ENCODE measurements at places on chromosomes 3 and 15.

DNA sequence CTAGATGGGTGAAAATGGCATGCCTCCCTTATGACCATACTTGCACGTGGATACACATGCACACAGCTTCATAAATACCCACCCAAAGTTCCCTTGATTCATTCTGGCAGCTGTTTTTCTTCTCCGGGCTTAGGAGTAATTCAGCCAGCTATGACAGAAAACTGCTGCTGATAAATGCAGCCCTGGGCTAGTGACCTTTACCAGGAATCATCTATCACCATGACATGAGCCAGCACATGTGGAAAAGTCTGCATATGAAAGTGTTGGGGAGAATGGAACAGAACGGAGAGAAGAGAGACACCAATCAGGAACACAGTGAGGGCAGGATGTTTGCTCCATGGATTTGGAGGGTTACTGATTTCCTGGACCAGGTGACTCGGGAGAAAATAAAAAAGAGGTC lies 706.3 kb downstream of the PDCD6IP start:
- no peak for DNase-seq

- peak; percentile 9 for DNase-seq
Measured at GRCh38 chr15:44694416-44694815, 16.7 kb downstream of the PATL2 start.

GRCh38 chr3:152328841-152329240 lies 60.1 kb downstream of the MBNL1 start:
- DNase-seq = peak; percentile 93

DNA sequence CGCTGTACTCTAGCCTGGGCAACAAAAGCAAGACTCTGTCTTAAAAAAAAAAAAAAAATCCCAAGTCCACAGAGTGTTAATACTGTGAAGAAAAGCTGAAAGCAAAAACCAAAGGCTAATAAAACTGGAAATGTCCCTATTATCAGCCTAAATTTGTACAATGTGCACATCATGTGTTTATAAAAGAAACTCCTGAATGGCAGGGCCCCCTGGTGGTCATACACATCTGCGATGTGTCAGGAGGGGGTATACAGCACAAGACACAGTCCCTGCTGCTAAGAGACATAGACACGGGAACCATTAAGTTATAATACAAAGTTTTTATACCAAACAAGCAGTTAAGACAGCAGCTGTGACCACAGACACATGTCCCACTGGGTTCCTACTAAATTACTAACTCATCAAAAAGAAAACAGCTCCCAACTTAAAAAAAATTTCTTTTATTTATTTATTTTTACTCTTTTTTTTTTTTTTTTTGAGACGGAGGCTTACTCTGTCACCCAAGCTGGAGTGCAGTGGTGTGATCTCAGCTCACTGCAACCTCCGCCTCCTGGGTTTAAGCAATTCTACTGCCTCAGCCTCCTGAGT lies 31.0 kb downstream of the IDH2 start:
- DNase-seq = peak; percentile 91

GRCh38 chr3:174278094-174278493 lies 581.0 kb upstream of the NAALADL2 start:
- DNase-seq = no peak

GRCh38 chr3:133986311-133986710 lies 43.4 kb downstream of the SLCO2A1 start:
- DNase-seq = no peak

- DNase-seq = peak; percentile 67
Measured at GRCh38 chr3:196159952-196160804, 51.0 kb downstream of the ZDHHC19 start.

GRCh38 chr3:131899021-131899420 lies 135.8 kb downstream of the CPNE4 start:
- DNase-seq = no peak

- DNase-seq = no peak
Measured at GRCh38 chr15:70343961-70344621, 246.4 kb upstream of the TLE3 start.

DNA sequence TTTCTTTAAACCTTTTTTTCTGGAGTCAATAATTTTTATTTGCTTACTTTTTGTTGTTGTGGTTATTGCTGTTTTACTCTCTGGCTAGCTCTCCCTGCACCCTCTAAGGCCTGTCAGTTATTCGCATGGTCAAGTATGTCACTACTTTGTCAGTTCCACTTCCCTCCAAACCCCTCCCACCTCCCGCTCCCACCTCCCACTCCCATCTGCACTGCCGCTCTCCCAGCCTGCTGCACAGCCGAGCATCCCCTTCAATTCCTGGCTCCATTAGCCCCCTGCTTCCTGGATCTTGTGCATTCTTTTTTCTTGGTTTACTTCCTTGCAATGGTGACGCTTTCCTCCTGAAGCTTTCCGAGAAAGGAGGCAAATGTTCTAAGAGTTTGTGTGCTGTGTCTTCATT lies 218.0 kb downstream of the XXYLT1 start:
- DNase-seq = no peak

GRCh38 chr3:39166134-39166710 lies 12.8 kb upstream of the CSRNP1 start:
- peak; percentile 92 for DNase-seq

- DNase-seq = peak; percentile 88
Measured at GRCh38 chr3:158790901-158791589, 10.8 kb upstream of the MFSD1 start.

DNA sequence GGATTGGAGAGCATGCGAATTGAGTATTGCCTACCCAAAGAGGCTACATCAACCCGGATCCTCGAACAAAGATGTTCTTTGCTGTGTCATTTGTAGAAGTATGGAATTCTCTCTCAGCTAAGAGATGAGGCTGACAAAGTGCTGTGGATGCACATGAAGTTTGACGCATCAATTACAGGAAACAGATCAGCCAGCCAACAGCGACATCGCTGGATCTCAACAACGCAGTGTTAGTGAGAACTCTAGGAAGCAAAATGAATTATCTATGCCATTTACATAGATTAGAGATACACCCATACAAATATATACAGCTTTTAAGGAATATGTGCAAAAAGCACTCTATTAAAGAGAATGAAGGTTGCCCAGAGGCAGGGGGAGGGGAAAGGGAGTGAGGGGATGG lies 160.6 kb upstream of the RGMA start:
- no peak for DNase-seq

DNA sequence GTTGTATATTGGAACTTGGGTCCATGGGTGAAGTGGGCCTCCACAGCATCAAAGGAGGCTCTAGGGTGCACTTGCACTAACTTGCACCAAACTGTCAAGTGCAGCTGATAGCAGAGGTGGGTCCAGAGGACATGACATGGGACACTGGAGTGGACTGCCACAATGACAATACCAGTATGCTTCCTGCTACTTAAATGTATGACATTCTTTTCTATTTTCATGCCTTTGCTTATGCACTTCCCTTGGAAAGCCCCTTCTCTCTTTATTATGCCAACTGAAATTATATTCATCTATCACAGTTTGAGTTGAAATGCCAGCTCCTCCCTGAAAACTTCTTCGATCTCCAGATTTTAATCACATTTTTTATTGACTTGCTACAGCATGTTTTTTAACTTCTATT lies 101.8 kb downstream of the CFAP20DC start:
- no peak for DNase-seq

DNA sequence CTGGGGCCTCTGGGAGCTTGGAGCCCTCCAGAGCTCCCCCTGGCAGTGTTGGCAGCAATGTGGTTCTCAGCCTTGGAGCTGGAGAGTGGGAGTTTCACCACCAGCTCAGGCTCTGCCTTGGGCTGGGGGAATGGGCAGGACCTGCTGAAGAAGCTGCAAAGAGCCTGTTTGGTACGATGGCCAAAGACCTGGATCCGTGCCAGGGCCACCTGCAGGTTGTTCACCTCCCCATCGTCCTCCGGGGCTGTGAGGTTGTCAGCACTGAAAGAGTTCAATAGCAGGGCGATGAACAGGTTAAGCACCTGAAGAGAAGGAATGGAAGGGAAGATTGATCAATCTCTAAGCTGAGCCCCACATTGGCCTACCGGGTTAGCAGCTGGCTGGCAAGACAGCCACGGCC lies 77.3 kb upstream of the SCN5A start:
- DNase-seq = no peak

DNA sequence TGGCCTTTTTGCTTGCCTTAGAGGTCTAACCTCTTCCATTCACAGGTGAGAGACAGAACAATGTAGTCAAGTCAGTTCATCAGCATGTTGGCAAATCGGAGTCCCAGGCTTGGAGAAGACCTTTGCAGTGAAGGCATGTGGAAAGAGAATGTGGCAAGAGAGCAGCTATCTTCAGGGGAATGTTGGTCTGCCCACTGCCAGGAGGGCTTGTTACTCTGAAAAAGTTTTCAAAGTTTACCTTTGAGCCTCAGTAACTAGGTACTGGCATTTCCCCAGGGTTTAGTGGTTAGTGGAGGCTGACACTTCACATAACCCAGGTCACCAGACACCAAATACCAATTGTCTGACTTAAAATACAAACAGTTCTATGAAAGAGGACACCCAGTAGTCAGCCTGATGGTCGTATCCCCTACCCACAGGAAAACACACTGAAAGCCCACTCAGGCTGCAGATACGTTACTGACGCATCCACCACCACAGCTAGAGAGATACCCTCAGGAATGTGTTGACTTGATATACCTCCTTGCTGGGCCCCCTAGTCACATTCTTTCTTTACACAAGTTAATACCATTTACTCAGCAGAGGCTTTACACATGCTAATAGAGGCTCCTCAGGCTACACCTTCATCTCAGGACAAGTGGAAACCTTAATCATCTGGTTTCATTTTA lies 9.7 kb upstream of the ARID3B start:
- peak; percentile 86 for DNase-seq

DNA sequence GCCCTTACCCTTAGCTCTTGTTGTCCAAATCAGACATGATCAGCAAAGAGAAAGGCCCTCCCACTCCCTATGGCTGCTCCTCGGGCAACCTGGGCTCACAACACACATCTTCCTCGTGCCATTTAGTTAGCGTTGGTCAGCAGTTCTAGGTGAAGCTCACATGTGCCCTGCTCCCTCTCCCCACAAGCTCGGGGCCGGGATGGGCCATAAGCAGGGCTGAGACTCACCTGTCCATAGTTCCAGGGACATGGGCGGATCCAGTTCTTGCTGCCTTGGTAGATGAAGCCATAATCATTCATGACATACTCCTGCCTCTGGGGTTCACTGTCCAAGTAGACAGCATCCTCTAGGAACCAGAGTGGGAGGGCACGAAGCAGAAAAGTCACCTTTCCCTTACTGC lies 10.4 kb downstream of the TGM5 start:
- DNase-seq = no peak

DNA sequence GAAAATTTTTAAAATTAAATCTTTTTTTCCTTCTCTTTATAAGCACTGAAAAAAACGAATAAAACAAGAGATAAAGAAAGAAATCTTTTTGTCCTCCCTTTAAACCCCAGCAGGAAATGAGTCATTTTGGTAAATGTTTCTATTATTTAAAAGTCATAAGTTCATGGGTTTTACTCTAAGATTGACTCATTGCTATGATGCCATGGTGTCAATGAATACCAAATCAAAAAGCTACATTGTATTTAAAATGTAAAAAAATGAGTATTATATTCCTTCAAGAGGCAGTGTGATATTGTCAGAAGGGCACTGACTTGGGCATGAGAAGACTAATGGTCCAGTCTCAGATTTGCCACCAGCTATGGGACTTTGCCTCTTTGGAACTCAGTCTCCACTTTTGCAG lies 303.4 kb upstream of the DNAJC19 start:
- peak; percentile 24 for DNase-seq

DNA sequence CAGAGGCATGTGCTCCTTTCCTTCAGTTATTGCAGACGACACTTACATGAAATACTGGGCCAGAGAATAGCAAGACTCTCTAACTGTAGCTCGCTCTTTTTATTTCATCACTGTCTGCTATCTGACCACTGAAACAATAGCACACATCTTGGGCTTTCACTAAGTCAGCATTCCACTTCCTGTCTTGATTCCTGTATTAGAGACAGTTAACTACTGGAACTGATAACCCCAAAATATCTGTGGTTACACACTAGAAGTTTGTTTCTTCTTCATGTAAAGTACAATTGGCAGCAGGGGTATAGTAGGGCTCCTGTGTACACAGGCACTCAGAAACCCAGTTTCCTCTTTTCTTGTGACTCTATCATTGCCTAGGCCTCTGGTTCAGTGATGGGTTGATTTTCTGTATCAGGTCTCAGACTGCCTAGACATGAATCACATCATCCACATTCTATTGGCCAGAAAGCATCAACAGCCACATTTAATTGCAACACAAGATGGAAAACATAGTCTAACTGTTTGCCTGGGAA lies 230.2 kb upstream of the CD96 start:
- peak; percentile 56 for DNase-seq

DNA sequence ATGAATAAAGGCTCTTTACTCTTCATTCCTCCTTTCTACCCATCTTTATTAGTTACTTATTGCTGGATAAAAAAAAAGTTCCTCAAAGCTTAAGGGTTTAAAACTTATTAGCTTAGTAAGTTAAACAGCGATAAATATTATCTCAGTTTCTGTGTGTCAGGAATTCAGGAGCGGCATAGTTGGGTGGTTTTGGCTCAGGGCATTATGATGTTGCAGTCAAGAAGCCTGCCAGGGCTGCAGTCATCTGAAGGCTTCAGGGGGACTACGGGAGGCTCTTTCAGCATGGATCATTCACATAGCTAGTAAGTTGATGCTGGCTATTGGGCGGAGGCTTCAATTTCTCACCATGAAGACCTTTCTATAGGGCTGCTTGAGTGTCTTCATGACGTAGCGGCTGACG lies 1.9 kb upstream of the DLG1 start:
- no peak for DNase-seq

DNA sequence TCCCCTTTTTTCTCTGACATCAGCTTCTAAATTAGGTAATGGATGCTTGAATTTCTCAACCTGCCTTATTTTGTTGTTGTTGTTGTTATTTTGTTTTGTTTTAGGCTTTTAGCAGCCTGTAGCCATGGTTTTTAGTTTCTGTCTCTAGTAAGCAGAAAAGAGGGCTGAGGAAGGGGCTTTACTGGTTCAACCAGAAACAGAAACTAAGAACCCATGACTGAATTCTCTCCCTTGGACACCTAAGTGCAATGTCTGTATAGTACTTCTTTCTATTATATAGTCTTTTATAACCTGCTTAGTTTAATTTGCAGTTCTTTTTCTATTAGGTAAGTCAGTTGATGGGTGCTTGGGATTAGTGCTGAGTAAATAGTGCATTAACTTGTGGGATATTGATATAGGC lies 129.0 kb downstream of the BBX start:
- DNase-seq = no peak

GRCh38 chr3:188746291-188746783 lies 425.4 kb upstream of the TPRG1 start:
- DNase-seq = no peak
